ENCODE measurements at places on chromosomes 1 and 21.
A peak's percentile ranks its signal among the peaks of the same experiment; 100 is the strongest.

DNA sequence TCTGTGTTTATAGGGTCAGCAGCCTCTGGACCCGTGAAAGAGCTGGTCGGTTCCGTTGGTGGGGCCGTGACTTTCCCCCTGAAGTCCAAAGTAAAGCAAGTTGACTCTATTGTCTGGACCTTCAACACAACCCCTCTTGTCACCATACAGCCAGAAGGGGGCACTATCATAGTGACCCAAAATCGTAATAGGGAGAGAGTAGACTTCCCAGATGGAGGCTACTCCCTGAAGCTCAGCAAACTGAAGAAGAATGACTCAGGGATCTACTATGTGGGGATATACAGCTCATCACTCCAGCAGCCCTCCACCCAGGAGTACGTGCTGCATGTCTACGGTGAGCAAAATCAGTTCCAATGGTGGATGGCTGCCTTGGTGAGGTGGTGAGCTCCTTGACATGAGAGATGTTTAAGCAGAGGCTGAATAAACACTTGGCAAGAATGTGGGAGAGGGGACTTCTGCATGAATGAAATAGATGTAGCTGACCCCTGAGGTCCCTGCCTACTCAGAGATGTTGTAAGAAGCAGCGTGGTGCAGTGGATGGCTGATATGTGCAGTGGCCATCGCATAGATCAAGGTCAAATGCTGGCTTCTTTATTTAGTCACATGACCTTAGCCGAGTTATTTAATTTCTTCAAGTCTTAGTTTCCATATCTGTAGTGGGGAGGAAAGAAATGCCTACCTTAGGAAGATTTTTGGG, 9.3 kb downstream of the SLAMF7 start:
- H3K4me1 ChIP-seq, result peaks cover 94% of the 10 kb centered on the region
- no peak overlapping the region for H3K4me3 ChIP-seq
- H3K36me3 ChIP-seq, result peaks cover 62% of the 10 kb centered on the region
- H3K27me3 ChIP-seq, result no peaks in the 10 kb centered on the region

DNA sequence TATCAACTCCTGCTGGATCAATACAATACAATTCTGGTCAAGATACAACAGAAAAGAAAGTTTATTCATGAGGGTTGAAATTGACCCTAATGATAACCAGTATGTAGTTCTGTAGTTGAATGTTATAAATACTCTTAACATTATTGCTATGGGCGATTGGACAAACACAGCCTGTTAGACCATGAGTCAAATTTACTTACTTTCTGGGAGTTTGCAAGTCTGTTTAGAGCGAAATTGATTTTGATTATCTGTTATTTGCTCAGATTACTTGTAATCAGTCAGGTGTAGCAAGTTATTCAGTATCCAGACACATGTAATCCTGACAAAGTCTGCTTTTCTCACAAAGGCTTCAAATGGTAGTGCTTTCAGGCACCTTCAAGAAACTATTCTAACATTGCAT, 216.6 kb upstream of the B3GALT2 start:
- no peak overlapping the region for H3K4me3 ChIP-seq
- H3K36me3 ChIP-seq, result no peaks in the 10 kb centered on the region
- H3K27me3 ChIP-seq, result no peaks in the 10 kb centered on the region
- H3K4me1 ChIP-seq, result peaks cover 13% of the 10 kb centered on the region

GRCh38 chr1:181504399-181504842, 21.1 kb downstream of the CACNA1E start:
- H3K4me1 ChIP-seq, result peaks cover 3% of the 10 kb centered on the region
- no peak for DNase-seq
- H3K36me3 ChIP-seq, result no peaks in the 10 kb centered on the region
- peaks cover 9% of the 10 kb centered on the region for H3K27me3 ChIP-seq

- no peak overlapping the region for H3K27ac ChIP-seq
- no peak for DNase-seq
- peaks cover 18% of the 10 kb centered on the region for H3K36me3 ChIP-seq
These were observed 359.3 kb downstream of the SMYD3 start for GRCh38 chr1:246147524-246148461.

- H3K36me3 ChIP-seq, result peaks cover 43% of the 10 kb centered on the region
- peaks cover 55% of the 10 kb centered on the region for H3K4me1 ChIP-seq
- DNase-seq, result no peak
These were observed 441 bp downstream of the YARS1 start for GRCh38 chr1:32816676-32817158.

- H3K4me3 ChIP-seq, result no peak overlapping the region
- DNase-seq, result no peak
- H3K4me1 ChIP-seq, result peaks cover 4% of the 10 kb centered on the region
- H3K27ac ChIP-seq, result no peak overlapping the region
- H3K27me3 ChIP-seq, result no peaks in the 10 kb centered on the region
These were observed 32.6 kb downstream of the TMEM200B start for GRCh38 chr1:29090937-29091618.

GRCh38 chr1:90925928-90926869, 95.6 kb downstream of the ZNF644 start:
- H3K4me3 ChIP-seq, result no peak overlapping the region
- peaks cover 69% of the 10 kb centered on the region for H3K4me1 ChIP-seq
- DNase-seq, result no peak
- peaks cover 26% of the 10 kb centered on the region for H3K36me3 ChIP-seq

GRCh38 chr1:235910357-235911299, 43.9 kb upstream of the LYST start:
- no peaks in the 10 kb centered on the region for H3K36me3 ChIP-seq
- DNase-seq, result peak; percentile 73
- no peak overlapping the region for H3K4me3 ChIP-seq
- peaks cover 26% of the 10 kb centered on the region for H3K4me1 ChIP-seq
- no peak overlapping the region for H3K27ac ChIP-seq

DNA sequence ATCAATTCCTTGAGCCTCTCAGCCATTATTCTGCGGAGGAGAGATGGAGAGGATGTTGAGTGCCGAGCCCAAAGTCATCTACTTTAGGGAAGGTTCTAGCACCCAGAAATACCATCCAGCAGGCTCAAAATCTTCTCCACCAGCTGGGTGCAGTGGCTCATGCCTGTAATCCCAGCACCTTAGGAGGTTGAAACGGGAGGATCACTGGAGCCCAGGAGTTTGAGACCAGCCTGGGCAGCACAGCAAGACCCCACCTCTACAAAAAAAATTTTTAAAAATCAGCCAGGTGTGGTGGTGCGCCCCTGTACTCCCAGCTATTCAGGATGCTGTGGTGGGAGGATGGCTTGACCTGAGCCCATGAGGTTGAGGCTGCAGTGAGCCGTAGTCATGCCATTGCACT, 39.5 kb upstream of the CAPZB start:
- no peaks in the 10 kb centered on the region for H3K36me3 ChIP-seq
- no peak overlapping the region for H3K4me3 ChIP-seq
- no peaks in the 10 kb centered on the region for H3K27me3 ChIP-seq
- no peak overlapping the region for H3K27ac ChIP-seq
- DNase-seq, result no peak

GRCh38 chr1:208002672-208003071, 91.7 kb upstream of the CD34 start:
- no peak for DNase-seq
- H3K4me3 ChIP-seq, result no peak overlapping the region
- H3K27ac ChIP-seq, result no peak overlapping the region

DNA sequence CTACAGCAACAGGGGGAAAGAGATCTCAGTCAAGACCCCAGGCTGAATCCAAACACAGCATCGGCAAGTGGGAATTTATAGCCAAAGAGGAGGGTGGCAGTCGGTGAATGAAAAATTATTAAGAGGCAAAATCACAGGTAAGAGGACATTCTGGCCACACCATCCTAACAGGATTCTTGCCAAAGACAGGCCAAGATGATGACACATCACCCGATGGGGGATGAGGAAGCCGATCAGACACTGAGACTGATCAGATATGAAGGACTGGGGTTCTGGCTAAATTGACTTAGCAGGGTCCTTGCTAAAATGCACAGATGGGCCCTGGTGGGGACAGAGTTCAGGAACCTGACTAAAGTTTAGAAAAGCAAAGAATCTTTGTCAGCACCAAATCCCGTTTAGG, 402.2 kb downstream of the SMYD3 start:
- no peak overlapping the region for H3K4me3 ChIP-seq
- no peaks in the 10 kb centered on the region for H3K27me3 ChIP-seq
- DNase-seq, result no peak
- H3K36me3 ChIP-seq, result peaks cover 3% of the 10 kb centered on the region

- no peak overlapping the region for H3K27ac ChIP-seq
- H3K4me1 ChIP-seq, result no peaks in the 10 kb centered on the region
- H3K27me3 ChIP-seq, result peaks cover 7% of the 10 kb centered on the region
- DNase-seq, result no peak
- peaks cover 3% of the 10 kb centered on the region for H3K36me3 ChIP-seq
These were observed 14.9 kb upstream of the MGST3 start for GRCh38 chr1:165616054-165616612.

- peaks cover 24% of the 10 kb centered on the region for H3K36me3 ChIP-seq
- H3K4me3 ChIP-seq, result peak overlapping the region; percentile 98
- peaks cover 35% of the 10 kb centered on the region for H3K4me1 ChIP-seq
- DNase-seq, result peak; percentile 67
These were observed 1.4 kb downstream of the LRRC41 start for GRCh38 chr1:46301808-46302640.

DNA sequence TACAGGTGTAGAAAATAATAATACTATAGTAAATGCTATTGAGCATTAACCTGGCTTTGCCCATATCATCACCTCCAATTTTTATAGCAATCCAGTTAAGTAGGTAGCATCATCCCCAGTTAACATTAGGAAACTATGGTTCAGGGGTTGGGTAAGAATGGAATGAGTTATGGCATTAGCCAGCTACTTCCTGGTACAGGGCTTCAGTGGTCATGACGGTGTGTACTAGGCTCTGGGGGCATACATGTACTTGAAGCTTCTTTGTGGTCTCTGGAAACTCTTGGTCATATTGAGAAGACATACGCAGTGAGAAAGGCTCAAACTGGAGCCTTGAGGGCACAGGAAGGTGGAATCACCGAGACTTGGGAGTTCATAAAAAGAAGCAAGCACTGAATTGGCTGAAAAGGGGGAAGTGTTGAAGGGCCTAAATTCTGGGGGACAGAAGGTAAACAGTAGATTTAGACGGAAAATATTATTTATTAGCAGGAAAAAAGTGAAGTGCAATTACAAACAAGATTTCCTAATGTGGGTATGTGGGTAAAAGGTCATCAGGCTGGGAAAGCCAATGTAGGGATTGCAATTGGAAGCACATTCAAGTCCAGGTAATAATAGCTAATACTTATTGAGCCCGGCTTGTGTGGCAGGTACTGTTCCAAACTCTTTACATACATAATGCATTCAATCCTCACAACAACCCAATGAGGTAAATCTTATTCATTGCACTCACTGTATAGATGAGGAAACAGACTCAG, 114.2 kb upstream of the ATP1A1 start:
- no peaks in the 10 kb centered on the region for H3K27me3 ChIP-seq
- H3K36me3 ChIP-seq, result no peaks in the 10 kb centered on the region
- H3K27ac ChIP-seq, result no peak overlapping the region
- DNase-seq, result no peak
- H3K4me1 ChIP-seq, result peaks cover 39% of the 10 kb centered on the region

- no peaks in the 10 kb centered on the region for H3K4me1 ChIP-seq
- no peak overlapping the region for H3K4me3 ChIP-seq
- H3K27me3 ChIP-seq, result peaks cover 7% of the 10 kb centered on the region
- H3K36me3 ChIP-seq, result no peaks in the 10 kb centered on the region
- no peak overlapping the region for H3K27ac ChIP-seq
These were observed 333.8 kb downstream of the ZP4 start for GRCh38 chr1:237556911-237557310.

GRCh38 chr1:33176362-33176850, 5.4 kb downstream of the TRIM62 start:
- peaks cover 6% of the 10 kb centered on the region for H3K4me1 ChIP-seq
- no peak overlapping the region for H3K27ac ChIP-seq
- H3K36me3 ChIP-seq, result no peaks in the 10 kb centered on the region
- no peak for DNase-seq
- no peak overlapping the region for H3K4me3 ChIP-seq
- no peaks in the 10 kb centered on the region for H3K27me3 ChIP-seq

DNA sequence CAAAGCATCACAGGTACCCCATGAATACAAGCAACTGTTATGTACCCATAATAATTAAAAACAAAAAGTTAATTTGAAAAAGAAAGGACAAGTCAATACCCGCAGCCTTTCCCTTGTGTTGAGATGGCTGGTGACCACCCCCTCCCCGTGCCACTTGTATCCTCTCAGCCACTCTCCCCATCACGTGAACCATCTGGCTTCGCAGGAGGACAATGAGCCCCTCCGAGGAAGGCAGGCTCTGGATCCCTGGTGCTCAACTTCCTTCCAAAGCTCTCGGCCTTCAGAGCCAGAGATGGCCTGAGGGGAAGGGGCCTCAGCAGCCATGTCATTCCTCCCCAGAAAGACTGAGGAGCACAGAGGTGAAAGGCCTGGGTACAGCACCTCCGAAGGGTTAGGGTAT, 120.4 kb upstream of the RAB4A start:
- no peaks in the 10 kb centered on the region for H3K27me3 ChIP-seq
- no peak overlapping the region for H3K27ac ChIP-seq
- H3K4me3 ChIP-seq, result no peak overlapping the region
- H3K36me3 ChIP-seq, result no peaks in the 10 kb centered on the region

- no peak overlapping the region for H3K27ac ChIP-seq
- H3K4me3 ChIP-seq, result no peak overlapping the region
- H3K27me3 ChIP-seq, result no peaks in the 10 kb centered on the region
- DNase-seq, result no peak
- H3K36me3 ChIP-seq, result no peaks in the 10 kb centered on the region
These were observed 145.8 kb upstream of the ZNF648 start for GRCh38 chr1:182207300-182207699.

Measured in activated naive CD4-positive, alpha-beta T cell treated with anti-CD3 and anti-CD28 coated beads for 36 hours (primary cell).